A172 (cell line): ENCODE measurements at places on chromosomes 3 and 15. TPM values are rescaled to one million over a fixed set of nuclear protein-coding genes. Genes with fewer than 3 reads are reported as not detected.
A peak's percentile ranks its signal among the peaks of the same experiment; 100 is the strongest.

GRCh38 chr15:31975830-31976229, 54.5 kb upstream of the CHRNA7 start:
- DNase-seq, result no peak

DNA sequence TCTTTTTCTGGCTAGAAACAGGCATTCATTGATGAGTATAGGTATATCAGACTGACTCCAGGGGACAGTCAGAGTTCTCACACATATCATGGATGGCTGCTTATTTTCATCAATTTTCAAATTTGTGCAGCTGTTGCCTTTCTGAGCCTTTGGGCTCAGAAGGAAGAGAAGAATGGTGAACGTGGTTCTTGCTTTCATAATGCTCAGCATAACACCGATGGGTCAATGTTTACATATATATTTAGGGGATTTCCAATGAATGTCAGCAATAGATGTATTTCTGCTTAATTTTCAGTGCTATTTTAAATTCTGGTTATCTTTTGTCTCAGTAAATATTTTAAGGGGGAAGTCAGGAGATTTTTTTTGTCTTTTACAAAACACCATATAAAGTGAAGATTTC, 581.4 kb upstream of the DPPA4 start:
- no peak for DNase-seq

GRCh38 chr3:64399205-64399800, 174.0 kb upstream of the PRICKLE2 start:
- DNase-seq, result peak; percentile 48

DNA sequence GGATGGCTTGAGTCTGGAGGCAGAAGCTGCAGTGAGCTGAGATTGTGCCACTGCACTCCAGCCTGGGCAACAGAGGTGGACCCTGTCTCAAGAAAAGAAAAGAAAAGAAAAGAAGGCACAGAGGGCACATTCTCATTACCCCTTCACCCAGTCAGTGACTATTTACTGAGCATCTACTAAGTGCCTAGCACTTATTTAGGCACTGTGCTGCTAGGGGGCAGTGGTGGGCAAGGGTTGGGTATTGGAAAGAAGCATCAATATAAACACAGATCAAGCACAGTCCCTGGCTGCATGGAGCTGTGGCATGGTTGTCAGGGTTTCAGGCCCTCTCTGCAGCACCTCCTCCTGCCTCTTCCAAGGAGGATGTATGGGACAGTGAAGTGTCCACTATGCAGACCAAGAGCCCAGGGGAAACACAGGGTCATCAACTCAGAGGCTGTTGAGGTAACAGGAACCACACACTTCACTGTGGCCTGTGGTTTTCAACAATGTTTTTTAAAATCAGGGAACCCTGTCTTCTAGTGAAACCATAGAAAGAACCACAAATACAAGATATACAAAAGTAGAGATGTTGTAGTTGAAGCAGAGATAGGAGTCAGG, 138.5 kb downstream of the RAB11A start:
- no peak for DNase-seq

DNA sequence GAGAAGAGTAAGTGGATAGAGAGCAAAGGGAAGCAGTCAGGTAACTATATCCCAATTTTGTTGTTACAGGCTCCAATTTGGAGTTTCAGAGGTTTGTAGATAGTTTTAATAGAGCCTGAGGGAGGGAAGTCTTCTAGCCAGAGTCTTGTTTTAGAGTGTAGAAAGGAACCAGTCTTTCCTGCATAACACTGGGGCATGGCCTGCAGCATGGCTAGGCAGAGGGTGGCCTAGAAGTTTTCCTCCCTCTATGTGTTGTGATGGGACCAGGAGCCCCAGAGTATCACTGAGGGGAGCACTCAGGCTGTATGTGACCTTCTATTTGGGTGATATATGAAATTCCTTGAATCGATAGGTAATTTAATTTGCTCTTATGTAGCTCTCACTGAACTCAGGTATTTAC, 22.5 kb upstream of the GABRR3 start:
- no peak for DNase-seq

DNA sequence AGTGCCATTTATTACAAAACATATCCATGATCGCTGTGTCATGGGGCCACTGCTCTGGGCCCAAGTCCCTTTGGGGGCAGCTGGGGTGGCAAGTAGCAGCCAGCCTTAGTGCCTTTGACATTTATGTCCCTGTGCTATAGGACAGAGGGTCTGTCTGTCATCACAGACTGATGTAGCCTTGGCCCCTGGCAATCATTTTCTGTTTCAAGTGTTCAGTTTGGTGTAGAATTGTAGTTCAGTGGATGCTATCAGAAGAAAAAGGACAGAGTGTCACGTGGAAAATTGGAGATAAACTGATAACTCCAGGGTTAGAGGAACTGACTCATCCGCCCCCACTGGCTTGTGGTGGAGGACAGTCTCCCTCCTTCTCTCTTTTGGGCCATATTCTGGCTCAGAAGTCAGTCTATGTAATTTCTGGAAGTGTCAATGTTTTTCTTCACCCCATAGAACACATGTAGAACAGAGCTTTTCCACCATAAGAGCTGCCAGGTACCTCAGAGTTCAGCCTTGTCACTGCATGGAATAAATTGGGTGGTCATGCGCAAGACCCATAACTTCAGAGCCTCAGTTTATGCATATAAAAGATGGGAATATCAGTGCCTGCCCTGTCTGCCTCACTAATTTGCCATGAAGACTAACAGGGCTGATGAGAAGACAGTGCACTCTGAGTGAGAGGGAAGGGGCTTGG, 4.5 kb upstream of the MRPS22 start:
- DNase-seq, result peak; percentile 45

DNA sequence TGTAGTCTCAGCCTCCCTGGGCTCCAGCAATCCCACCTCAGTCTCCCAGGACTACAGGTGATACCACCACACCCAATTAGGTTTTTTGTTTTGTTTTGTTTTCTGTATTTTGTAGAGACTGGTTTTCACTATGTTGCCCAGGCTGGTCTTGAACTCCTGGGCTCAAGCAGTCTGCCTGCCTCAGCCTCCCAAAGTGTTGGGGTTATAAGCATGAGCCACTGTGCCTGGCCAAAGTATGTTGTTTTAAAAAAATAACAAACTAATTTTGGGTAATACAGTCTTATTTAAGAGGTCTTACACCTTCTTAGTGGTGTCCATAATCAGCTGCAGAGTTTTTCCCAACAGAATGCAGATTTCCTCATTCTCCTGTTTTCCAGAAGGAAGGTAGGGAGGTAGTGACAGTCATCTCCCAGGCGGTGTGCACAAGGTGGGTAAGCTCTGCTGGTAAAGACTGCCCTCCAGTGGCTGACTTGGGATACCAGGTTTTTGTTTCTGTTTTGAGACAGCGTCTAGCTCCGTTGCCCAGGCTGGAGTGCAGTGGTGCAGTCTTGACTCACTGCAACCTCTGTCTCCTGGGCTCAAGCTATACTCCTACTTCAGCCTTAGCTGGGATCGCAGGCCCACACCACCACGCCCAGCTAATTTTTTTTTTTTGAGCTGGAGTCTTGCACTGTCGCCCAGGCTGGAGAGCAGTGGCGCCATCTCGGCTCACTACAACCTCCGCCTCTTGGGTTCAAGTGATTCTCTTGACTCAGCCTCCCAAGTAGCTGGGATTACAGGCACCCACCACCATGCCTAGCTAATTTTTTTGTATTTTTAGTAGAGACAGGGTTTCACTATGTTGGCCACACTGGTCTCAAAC, 58.4 kb downstream of the MAP6D1 start:
- DNase-seq, result peak; percentile 80

GRCh38 chr15:57025264-57025926, 107.0 kb downstream of the TCF12 start:
- no peak for DNase-seq

- no peak for DNase-seq
Observed at GRCh38 chr3:171184372-171184771, 157.9 kb upstream of the SLC2A2 start.

DNA sequence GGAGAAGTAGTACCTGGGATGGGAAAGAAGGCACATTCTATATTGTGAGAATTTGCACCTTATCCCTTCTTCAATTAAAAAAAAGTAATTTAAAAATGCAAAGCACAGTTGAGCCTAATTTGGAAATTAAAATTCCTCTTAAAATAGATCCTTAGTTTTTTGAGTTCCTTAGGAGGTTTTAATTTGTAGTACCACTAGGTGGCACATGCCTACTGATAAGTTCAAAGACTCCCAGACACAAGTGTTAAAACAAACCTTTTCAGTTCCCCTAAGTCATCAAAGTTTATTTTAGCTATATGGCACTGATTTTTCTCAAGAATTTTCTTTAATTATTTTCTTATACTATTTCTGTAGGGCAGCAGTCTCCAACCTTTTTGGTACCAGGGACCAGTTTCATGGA, 127.6 kb upstream of the AZI2 start:
- peak; percentile 46 for DNase-seq

- peak; percentile 41 for DNase-seq
Observed at GRCh38 chr3:151011427-151011826, 38.9 kb upstream of the CLRN1 start.

- DNase-seq, result no peak
Observed at GRCh38 chr3:188283347-188283746, 129.4 kb downstream of the LPP start.

The ROPN1 gene
- total RNA-seq, result 0.14 TPM in 1 of 2 replicates, not detected in the other

The TMEM207 gene
- total RNA-seq, result 0.21 TPM in 1 of 2 replicates, not detected in the other

The ATOSA gene
- 8.0 and 9.0 TPM in 2 replicates for total RNA-seq

The NRG4 gene
- 0.65 TPM in 1 of 2 replicates, not detected in the other for total RNA-seq

The MORF4L1 gene
- 261 and 441 TPM in 2 replicates for total RNA-seq

The ANKRD63 gene
- not detected in 2 replicates for total RNA-seq

The OR5H2 gene
- total RNA-seq, result not detected in 2 replicates

The FAM81A gene
- total RNA-seq, result 0.78 and 1.3 TPM in 2 replicates

The PPP1R14D gene
- total RNA-seq, result not detected in 2 replicates
